ENCODE measurements at places on chromosomes 13 and 19.

DNA sequence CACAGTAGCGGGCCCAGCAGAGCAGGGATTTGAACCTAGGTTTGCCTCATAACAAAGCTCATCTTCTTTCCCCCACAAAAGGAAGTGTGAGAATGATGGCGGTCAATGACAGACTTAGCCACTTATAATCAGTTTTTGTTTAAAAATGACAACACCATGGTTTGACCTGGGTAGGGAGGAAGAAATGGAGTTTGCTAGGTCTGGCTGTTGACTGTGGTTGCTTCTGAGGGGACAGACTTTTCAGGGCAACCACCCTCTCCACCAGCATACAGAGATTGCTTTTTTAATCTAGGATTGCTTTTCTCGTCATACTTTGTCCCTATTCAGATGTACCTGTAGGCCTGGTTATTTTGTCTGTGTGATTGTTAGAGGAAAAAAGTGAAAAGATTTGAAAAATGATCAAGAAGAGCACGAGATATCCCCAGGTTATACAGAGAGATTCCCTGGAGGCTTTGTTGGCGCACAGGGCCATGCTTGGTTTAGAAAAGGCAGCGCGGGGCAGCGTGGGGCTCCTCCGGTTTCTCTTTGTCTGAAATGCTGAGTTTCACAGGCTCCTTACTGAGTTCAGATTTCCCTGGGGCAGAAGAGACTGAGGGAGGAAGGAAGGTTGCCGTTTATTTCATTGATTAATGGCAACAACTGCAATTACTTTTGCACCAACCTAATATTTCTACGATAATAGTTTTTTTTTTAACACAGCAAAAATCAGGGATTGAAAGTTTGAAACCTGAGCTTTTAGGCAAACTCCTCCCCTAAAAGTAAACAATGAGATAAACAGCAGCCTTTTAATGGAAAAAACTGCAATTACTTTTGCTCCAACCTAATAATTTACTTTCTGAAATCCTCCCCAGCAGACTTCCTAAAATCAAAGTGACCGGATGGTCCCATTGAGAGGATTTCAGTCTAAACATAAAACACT, 97.0 kb upstream of the RNF113B start:
- no peak for DNase-seq

- no peak for DNase-seq
These were observed 5.5 kb upstream of the ZFP82 start for GRCh38 chr19:36423925-36424324.

GRCh38 chr13:113064534-113065405, 40.8 kb upstream of the F7 start:
- no peak for DNase-seq

GRCh38 chr13:77583581-77583980, 48.1 kb downstream of the SCEL start:
- no peak for DNase-seq

DNA sequence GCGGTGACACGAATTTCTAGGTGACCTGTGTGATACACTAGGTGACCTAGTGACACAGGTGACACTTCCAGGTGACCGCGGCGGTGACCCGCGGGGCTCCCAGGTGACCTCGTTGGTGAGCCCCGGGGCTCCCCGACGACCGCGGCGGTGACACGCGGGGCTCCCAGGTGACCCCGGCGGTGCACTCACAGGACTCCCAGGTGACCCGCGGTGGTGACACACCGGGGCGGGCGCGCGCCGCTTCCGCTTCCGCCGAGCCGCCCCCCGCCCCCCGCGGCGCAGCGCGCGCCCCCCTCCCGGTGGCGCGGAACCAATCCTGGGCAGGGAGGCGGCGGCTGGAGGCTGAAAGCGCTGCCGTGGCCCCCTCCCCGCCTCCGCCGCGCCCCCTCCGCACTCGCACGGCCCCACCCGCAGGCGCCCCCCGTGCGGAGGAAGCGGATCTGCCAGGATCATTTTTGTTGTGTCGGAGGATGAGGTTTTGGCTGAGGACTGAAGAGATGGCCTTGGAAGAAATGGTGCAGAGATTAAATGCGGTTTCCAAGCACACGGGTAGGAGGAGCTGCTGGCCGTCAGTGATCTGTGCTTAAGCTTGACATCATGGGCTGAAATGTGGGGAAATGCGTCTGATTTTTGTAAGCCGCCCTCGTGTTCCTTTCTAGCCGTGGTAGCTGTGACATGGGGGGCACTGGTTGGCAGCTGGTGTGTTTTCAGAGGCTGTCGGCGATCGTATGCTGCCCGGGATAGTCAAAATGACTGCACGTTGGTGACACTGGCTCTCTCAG, at the start of gene MCF2L:
Gene MCF2L, plus strand, starts transcription at position 305 of the 782 bp plus-strand sequence. Its CDS starts 166 bp downstream, at position 471.
- peak; percentile 97 for DNase-seq

DNA sequence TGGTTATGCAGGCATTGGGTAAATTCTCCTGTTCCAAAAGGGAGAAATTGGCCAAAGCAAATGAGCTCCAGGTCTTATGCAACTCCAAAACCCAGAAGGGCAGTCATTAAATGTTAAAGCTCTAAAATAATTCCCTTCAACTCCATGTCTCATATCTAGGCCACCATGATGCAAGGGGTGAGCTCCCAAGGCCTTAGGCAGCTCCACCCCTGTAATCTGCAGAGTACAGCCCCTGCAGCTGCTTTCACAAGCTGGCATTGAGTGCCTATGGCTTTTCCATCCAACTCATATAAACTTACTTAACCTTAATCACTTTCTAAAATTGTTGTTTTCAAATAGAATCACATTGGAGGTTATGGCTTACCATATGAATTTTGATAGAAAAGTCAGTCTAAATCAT, 44.7 kb upstream of the ZNF429 start:
- no peak for DNase-seq

Data from NCI-H774 (cell line).